Purkinje cell (primary cell): ENCODE measurements at places on chromosomes 3 and 15. TPM values are rescaled to one million over a fixed set of nuclear protein-coding genes. Genes with fewer than 3 reads are reported as not detected.

GOLGA6B gene
- not detected in 2 replicates for polyA plus RNA-seq

FANCD2OS gene
- not detected in 2 replicates for polyA plus RNA-seq

SLC6A11 gene
- 0.35 and 1.9 TPM in 2 replicates for polyA plus RNA-seq

MOBP gene
- 2.7 and 4.5 TPM in 2 replicates for polyA plus RNA-seq

GOLGA8R gene
- polyA plus RNA-seq: not detected in 2 replicates

PPP2R3A gene
- polyA plus RNA-seq: 3.9 and 7.0 TPM in 2 replicates

RTP4 gene
- polyA plus RNA-seq: not detected in 2 replicates

COPB2 gene
- 92.8 and 99.5 TPM in 2 replicates for polyA plus RNA-seq

SH2D7 gene
- not detected in 2 replicates for polyA plus RNA-seq

LAMB2 gene
- 12.6 and 20.2 TPM in 2 replicates for polyA plus RNA-seq

ZNF619 gene
- polyA plus RNA-seq: 0.62 and 1.8 TPM in 2 replicates

CNTN6 gene
- 39.2 and 47.8 TPM in 2 replicates for polyA plus RNA-seq

ARF4 gene
- 135 and 159 TPM in 2 replicates for polyA plus RNA-seq

MORC1 gene
- not detected in 2 replicates for polyA plus RNA-seq

SLC35G2 gene
- 115 and 122 TPM in 2 replicates for polyA plus RNA-seq

LZTFL1 gene
- polyA plus RNA-seq: 15.8 and 23.6 TPM in 2 replicates

ALDH1A2 gene
- polyA plus RNA-seq: 3.2 TPM in 1 of 2 replicates, not detected in the other

MST1R gene
- not detected in 2 replicates for polyA plus RNA-seq

BCL2A1 gene
- not detected in 2 replicates for polyA plus RNA-seq

PLA2G4B gene
- polyA plus RNA-seq: 2.1 TPM in 1 of 2 replicates, not detected in the other

GOLGA6A gene
- not detected in 2 replicates for polyA plus RNA-seq
